ENCODE measurements at places on chromosomes 13 and 19. TPM values are rescaled to one million over a fixed set of nuclear protein-coding genes. Genes with fewer than 3 reads are reported as not detected.

DNA sequence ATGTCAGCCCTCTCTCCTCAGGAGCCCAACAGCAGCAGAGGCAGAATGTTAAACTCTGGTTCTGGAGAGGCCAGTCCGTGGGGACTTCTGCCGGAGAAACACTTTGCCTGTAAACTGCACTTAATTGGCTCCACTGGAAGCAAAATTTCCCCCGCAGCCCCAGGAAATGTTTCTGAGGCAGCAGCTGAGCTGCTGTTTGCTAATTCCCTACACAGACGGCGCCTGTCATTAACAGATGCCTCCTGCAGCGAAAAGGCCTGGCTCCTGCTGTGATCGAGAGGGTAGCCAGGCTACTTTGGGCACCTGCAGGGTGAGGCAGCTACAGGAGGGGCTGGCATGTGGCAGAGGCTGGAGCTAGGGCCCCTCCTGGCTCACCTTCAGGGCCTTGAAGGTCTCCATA lies 5.2 kb upstream of the TM6SF2 start:
- DNase-seq = no peak

GRCh38 chr19:6576869-6577475 lies 14.0 kb downstream of the CD70 start:
- no peak for DNase-seq

DNA sequence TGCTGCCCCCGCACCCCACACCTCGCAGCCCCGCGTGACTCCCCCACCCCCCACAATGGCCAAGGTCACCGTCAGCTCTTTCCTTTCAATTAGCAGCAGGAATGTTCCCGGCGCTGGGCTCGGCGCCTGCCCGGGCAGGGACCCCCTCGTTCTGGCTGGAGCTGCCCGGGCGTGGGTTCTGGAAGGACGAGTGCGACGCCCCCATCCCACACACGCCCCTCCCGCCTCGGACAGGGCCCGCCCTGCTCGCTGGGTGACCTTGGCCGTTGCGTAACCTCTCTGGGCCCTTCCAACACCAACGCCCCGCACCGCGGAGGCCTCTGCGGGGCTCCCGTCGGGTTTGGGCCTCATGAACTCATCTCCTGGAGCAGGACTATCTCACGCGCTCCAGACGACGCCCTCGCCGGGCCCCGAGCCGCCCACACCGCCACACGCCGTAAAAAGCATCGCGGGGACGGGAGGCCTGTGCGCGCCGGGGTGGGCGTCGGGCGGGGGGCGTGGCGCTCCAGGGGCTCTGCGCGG lies 10.3 kb downstream of the PALM start:
- no peak for DNase-seq

GRCh38 chr19:54124393-54124792 lies 8.8 kb downstream of the PRPF31 start:
- no peak for DNase-seq

The KIRREL2 gene
- 0.17 TPM for total RNA-seq

The THSD8 gene
- total RNA-seq = not detected

The IGFL3 gene
- total RNA-seq = not detected

The PRTN3 gene
- not detected for total RNA-seq

- peak; percentile 72 for DNase-seq
Measured at GRCh38 chr19:15466851-15467733, 2.7 kb upstream of the RASAL3 start.

DNA sequence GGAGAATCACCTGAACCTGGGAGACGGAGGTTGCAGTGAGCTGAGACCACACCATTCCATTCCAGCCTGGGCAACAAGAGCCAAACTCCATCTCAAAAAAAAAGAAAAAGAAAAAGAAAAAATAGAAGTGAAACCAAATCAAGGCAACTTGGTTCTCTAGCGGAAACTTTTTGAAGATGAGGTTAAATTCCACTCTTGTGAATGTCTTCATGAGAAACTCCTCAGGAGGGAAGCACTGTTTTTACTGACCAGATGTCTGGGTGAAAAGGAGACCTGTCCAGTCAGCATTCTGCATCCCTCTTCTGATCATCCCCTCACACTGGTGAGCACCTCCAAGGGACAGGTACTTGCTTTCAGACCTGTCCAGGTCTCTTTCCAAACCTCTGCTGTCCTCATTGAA lies 15.8 kb downstream of the BRD4 start:
- DNase-seq = no peak

The RLN3 gene
- not detected for total RNA-seq

- peak; percentile 70 for DNase-seq
Measured at GRCh38 chr19:4455719-4456475, 1.7 kb downstream of the UBXN6 start.

- no peak for DNase-seq
Measured at GRCh38 chr19:17081672-17082630, 6.4 kb downstream of the MYO9B start.

GRCh38 chr19:47036097-47036651 lies 12.2 kb downstream of the TMEM160 start:
- DNase-seq = no peak

The ZNF345 gene
- total RNA-seq = 0.96 TPM

The CLIP3 gene
- total RNA-seq = 6.7 TPM

The DPY19L3 gene
- total RNA-seq = 17.3 TPM

The LRFN3 gene
- total RNA-seq = 4.6 TPM

The KCNC3 gene
- total RNA-seq = not detected

DNA sequence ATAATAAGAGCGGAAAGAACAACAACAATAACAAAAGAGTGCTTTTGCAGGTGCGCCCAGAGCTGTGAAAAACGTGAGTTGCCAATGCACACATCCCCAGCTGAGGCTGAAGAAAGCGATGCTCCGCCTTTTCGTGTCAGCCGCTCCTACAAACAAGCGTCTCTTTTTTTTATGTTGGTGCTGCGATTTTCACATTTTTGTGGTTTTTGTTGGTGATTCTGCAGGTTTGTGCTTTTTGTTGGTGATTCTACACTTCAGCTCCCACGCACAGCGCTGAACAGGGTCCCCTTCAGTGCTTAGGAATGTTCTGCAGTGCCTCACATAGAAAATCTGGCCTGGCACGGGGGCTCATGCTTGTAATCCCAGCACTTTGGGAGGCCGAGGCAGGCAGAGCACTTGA lies 7.3 kb upstream of the SBK3 start:
- DNase-seq = peak; percentile 66

The ZNF229 gene
- total RNA-seq = 7.7 TPM

GRCh38 chr19:13298565-13299481 lies 148.6 kb downstream of the IER2 start:
- no peak for DNase-seq

GRCh38 chr19:19096641-19097627 lies 33.1 kb downstream of the SLC25A42 start:
- no peak for DNase-seq

DNA sequence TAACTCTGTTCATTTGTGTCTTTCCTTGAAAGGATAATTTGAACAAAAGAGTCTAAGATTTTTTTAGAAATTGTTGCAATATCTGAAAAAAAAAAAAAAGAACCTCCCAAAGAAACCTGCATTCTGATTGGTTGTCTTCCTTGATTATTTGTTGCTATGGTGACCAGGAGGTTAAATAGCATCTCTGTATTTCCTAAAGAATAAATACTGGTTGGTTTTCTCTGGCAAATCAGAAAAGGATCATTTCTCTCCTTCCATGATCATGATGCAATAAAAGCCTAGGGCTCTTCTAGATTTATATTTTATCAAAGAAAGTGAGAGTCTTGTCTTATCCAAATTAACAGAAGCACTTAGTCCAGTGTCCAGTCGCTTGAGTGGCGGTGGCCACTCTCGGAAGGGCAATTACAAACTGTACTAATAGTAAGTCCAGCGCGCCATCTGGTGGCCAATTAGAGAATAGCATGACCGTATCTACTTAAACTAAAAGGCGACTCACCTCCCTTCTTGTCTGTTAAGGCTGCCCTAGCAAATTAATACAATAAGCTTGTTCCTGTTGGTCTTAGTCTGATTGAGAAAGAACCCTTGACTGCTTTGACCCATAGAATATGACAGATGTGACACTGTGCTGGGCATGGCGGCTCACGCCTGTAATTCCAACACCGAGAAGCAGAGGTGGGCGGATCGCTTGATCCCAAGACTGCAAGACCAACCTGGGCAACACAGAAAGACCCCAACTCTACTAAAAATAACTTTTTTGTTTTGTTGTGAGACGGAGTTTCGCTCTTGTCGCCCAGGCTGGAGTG lies 47.0 kb upstream of the PNMA8B start:
- DNase-seq = peak; percentile 87

The SAE1 gene
- total RNA-seq = 238 TPM

The SIGLEC8 gene
- total RNA-seq = not detected

The RASL11A gene
- 138 TPM for total RNA-seq

DNA sequence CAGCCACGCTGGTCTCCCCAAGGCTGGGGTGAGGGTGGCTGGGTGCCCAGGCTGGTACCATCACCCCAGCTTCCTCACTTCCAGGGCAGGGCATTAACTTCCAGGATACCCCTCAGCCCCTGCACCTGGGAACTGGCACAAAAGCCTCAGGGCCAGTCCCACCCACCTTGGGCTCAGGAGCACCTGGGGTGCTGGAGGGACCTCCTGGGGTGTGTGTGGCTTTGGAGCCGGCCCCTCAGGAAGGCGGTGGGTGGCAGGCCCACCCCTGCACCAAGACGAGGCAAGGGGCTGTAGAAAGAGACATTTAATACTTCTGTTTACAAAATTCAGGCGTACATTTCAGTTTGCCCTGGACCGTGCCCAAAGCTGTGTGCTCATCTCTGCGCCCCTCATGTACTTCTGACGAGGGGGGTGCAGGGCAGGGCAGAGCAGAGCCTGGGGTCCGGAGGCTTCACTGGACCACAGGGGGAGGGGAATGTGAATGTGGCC lies 16.8 kb downstream of the MPND start:
- DNase-seq = no peak

The GDF15 gene
- 3.3 TPM for total RNA-seq

GRCh38 chr19:12954612-12954962 lies 2.4 kb downstream of the GADD45GIP1 start:
- no peak for DNase-seq

GRCh38 chr13:99681695-99682094 lies 180.4 kb downstream of the TM9SF2 start:
- DNase-seq = no peak

GRCh38 chr13:58437427-58437826 lies 805.9 kb downstream of the PCDH17 start:
- no peak for DNase-seq

- peak; percentile 44 for DNase-seq
Measured at GRCh38 chr13:31824705-31825517, 85.6 kb downstream of the RXFP2 start.

- DNase-seq = peak; percentile 78
Measured at GRCh38 chr19:46984077-46985010, 35.3 kb upstream of the NPAS1 start.

The ESD gene
- 136 TPM for total RNA-seq

DNA sequence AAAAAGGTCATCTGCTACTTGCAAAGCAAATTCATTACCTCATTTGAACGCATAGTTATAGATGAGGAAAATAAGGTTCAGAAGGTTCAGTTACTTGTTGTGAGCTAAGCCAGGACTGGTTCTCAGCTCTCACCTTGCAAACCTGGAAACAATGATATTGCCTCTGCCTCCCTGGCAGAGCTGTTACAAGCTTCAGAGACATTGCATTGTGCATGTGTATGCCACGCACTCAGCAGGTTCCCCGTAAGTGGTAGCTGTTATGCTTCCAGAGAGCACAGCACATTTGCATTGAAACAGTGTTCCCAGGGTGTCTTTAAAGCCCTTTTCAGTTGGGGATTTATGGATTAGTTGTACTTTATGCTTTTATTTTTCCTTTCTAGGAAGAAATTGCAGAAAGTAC lies 80.6 kb downstream of the DGKH start:
- DNase-seq = no peak

The DNM2 gene
- 91.8 TPM for total RNA-seq

The JSRP1 gene
- total RNA-seq = not detected

The COMP gene
- total RNA-seq = not detected

- DNase-seq = no peak
Measured at GRCh38 chr19:35029737-35030256, 473 bp upstream of the SCN1B start.

GRCh38 chr19:11324748-11325389 lies 14.6 kb downstream of the RAB3D start:
- DNase-seq = no peak

GRCh38 chr13:105990256-105990958 lies 545.1 kb downstream of the EFNB2 start:
- peak; percentile 81 for DNase-seq

- no peak for DNase-seq
Measured at GRCh38 chr19:3479177-3479833, 1.0 kb downstream of the SMIM24 start.

- no peak for DNase-seq
Measured at GRCh38 chr13:107807306-107808073, 407.8 kb downstream of the LIG4 start.

- no peak for DNase-seq
Measured at GRCh38 chr19:51123381-51123800, 1.3 kb upstream of the SIGLEC9 start.

DNA sequence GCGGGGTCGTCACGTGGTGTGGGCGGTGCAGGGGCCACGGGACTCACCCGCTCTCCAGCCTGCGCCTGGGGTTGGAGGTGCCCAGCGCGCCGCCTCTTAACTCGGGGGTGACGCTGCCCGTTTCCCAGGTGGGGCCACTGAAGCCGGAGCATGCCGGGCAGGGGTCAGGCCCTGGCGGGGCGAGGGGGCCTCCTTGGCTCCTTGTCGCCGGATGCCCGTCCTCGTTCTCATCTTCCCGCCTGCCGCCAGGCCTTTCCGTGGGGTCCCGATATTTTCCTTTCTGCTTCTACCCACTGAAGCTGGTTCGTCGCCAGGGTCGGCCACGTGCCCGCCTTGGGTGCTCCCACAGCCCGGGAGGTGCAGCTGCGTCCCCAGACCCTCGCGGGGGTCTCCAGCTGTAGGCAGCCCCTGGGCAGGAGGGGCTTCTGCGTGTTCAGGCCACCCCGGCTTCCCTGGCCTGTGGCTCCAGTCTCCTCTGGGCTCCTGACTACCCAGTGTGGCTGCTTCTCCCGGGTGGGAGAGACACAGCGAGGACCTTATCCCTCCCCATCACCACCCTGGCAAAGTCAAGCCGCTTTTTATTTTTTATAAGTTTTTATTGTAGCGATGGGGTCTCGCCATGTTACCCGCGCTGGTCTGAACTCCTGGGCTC lies 772 bp downstream of the FAM174C start:
- no peak for DNase-seq

The LIM2 gene
- not detected for total RNA-seq

- no peak for DNase-seq
Measured at GRCh38 chr19:45141203-45141900, 19.4 kb downstream of the NKPD1 start.

Measured in M059J (cell line).